ENCODE measurements at places on chromosomes 11 and 22. TPM values are rescaled to one million over a fixed set of nuclear protein-coding genes. Genes with fewer than 3 reads are reported as not detected.

Gene GNG3
- total RNA-seq = not detected

Gene HEPHL1
- total RNA-seq = 114 TPM

Gene SCN4B
- 4.9 TPM for total RNA-seq

Gene PACSIN2
- total RNA-seq = 38.5 TPM

Gene HBG2
- not detected for total RNA-seq

Gene POU2AF3
- total RNA-seq = not detected

Gene SERHL2
- total RNA-seq = 0.88 TPM

Gene ARHGAP42
- total RNA-seq = 4.6 TPM
